Karpas-422 (cell line): ENCODE measurements at places on chromosomes 4 and X. TPM values are rescaled to one million over a fixed set of nuclear protein-coding genes. Genes with fewer than 3 reads are reported as not detected.

DNA sequence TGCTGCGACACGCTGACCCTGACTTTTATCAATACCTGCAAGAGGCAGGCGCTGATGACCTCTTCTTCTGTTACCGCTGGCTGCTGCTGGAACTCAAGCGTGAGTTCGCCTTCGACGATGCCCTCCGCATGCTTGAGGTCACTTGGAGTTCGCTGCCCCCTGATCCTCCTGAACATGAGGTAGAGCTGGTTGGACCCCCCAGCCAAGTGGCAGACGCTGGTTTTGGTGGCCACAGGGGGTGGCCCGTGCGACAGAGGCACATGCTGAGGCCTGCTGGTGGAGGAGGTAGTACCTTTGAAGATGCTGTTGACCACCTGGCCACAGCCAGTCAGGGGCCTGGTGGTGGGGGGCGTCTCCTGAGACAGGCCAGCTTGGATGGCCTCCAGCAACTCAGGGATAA lies 14.2 kb upstream of the RBM3 start:
- no peaks in the 10 kb centered on the region for H3K27me3 ChIP-seq
- H3K27ac ChIP-seq, result no peak overlapping the region
- H3K36me3 ChIP-seq, result no peaks in the 10 kb centered on the region
- no peak for DNase-seq
- no peaks in the 10 kb centered on the region for H3K4me1 ChIP-seq

DNA sequence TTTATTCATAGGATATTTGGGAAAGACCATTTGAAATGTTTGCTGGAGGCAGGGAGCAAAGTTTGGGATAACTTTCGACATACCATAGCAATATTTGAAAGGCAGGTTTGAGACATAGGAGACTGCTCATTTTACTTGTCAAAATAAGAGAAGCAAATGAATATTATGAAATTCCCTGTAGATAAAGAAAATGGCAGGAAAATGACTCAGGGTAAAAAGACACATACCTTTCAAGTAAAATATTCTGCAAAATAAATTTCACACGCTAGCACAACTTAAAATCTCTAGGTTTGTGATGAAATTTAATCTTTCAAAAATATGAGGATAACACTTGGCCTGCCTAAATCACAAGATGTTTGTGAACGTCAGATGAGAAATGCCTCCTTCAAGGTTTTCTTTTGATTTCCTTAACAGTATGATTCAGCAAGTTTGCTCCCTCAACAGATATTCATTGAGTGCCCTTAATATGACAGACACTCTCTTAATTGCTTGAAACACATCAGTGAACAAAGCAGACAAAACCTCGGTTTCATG lies 6.6 kb downstream of the TMEM156 start:
- DNase-seq, result no peak
- H3K4me1 ChIP-seq, result peaks cover 24% of the 10 kb centered on the region
- H3K36me3 ChIP-seq, result peaks cover 61% of the 10 kb centered on the region
- H3K4me3 ChIP-seq, result no peak overlapping the region
- H3K27ac ChIP-seq, result no peak overlapping the region

GRCh38 chr4:2744576-2745270 lies 11.4 kb downstream of the TNIP2 start:
- DNase-seq, result no peak
- H3K4me1 ChIP-seq, result peaks cover 46% of the 10 kb centered on the region

FAM184B gene
- not detected in 2 replicates for total RNA-seq

DNA sequence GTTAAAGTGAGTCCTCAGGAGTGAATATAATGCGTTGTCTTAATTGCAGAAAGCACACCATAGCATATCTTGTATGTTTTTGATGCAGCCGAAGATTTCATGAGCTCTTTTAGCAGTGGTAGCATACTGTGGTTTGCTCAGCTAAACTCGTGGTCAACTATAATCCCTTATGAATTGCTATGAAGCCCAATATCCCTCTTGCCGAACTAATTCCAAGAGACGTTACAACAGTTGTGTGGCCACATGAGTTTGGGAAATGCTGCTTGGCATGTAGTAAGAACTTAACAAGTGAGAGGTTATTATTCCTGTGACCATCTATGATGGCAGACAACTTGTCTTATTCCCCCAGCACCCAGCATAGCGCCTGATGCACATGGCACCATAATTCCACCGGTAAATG lies 30.7 kb downstream of the SYAP1 start:
- H3K27me3 ChIP-seq, result no peaks in the 10 kb centered on the region
- H3K36me3 ChIP-seq, result peaks cover 16% of the 10 kb centered on the region; the same call in 1 of the 2 replicates
- no peak for DNase-seq
